ENCODE measurements at places on chromosomes 7 and 10.

DNA sequence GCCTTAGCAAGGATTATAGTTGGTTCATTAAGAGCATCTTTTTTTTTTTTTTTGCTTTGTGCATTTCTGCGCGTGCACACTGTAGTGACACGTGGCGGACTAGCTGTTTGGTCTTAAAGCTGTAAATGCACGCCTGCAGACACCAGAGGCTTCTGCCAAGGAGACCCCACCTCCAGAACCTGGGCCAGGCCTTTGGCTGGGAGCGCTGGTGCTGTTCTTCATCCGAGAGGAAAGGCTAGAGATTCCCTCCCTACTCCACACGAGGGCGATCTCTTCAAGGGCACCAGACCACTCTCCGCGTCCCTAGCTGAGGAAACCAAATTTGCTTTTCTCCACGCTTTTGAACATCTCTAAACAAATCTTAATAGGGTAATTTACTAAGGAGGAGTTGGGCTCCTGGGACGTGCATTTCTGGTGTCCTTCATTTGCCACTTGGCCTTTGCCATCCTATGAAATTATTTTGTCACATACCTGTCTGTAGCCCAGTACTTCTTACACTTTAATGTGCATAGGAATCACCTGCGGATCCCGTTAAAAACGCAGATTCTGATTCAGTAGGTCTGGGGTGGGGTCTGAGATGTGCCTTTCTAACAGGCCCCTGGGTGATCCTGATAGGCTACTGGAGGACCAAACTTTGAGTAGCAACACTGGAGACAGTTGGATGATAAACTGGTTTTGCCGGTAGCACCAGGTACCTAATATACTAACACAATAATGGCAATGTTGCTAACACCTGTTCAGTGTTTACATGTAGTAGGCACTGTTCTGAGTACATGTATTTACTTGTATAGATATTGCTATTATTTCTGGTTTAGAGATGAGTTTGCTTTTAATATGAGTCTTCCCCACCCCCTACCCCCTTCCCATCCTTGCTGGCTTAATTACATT lies 1.3 kb upstream of the SLC26A5 start:
- DNase-seq = no peak

GRCh38 chr10:7457478-7458316 lies 46.9 kb upstream of the SFMBT2 start:
- no peak for DNase-seq

GRCh38 chr10:7519351-7519750 lies 108.5 kb upstream of the SFMBT2 start:
- DNase-seq = no peak

DNA sequence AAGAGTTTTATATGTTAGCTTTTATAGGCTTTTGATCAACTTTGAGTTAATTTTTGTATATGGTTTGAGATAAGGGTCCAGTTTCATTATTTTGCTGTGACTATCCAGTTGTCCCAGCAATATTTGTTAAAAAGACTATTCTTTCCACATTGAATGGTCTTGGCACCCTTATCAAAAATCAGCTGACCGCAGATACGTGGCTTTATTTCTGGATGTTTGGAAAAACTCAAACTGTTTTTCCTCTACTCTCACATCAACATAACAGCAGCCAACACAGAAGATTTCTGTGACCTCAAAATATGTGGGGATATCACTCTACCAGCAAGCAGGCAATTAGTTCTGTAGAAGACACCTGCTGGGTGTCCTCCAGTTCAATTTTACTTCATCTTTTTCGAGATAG lies 116.6 kb upstream of the GLCCI1 start:
- no peak for DNase-seq

- DNase-seq = no peak
Observed at GRCh38 chr7:156993925-156994235, 16.6 kb downstream of the MNX1 start.

GRCh38 chr7:871900-872537 lies 4.3 kb upstream of the GET4 start:
- no peak for DNase-seq

GRCh38 chr10:48762064-48763042 lies 77.7 kb downstream of the WDFY4 start:
- no peak for DNase-seq

GRCh38 chr7:4840079-4840501 lies 21.7 kb downstream of the PAPOLB start:
- no peak for DNase-seq

DNA sequence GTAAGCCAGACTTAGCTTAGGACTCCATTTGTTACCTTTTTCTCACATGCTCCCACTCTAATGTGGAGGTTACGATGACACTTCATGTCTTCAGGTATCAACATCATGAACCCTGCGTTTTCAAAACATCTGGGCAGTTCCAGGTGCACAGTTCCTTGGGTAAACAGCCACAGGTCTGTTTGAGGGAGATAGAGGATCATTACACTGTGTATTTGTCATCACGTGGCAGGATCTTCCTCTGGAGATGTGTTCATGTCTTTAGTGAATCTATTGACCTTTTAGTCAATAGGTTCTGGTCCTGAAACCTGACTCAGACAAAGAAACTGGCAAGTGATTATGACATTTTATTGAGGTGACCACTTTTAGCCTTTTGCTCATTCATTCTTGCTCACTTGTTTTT lies 145.5 kb downstream of the ANKRD7 start:
- DNase-seq = no peak

- DNase-seq = no peak
Observed at GRCh38 chr10:114876602-114877300, 55.2 kb downstream of the FHIP2A start.
